SK-N-MC (cell line): ENCODE measurements at places on chromosomes 4 and X.

- no peak for DNase-seq
These were observed 226.9 kb downstream of the FBXW7 start for GRCh38 chr4:152308951-152309350.

DNA sequence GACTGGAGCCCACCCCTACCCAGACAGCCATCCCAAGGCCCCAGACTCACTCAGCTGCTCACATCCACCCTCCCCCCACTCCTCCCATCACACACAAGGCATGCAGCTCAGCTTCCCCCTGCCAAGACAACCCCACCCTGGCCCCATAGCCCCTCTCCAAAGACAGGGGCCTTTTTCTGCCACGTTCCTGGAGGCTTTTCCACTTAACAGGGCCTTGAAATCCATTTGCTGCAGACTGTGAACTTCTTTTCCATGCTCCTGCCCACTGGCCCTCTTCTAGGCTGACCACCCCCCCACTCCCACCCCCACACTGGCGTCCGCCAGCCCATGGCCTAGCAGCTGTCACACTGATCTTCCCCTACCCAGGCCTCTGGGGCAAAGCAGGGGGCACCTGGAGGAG, 76.0 kb downstream of the PJA1 start:
- DNase-seq, result no peak

GRCh38 chr4:128355305-128355704, 67.7 kb upstream of the PGRMC2 start:
- no peak for DNase-seq

GRCh38 chr4:36551697-36552214, 270.3 kb downstream of the DTHD1 start:
- DNase-seq, result no peak

GRCh38 chr4:178955614-178956013, 1513.4 kb upstream of the AGA start:
- no peak for DNase-seq

DNA sequence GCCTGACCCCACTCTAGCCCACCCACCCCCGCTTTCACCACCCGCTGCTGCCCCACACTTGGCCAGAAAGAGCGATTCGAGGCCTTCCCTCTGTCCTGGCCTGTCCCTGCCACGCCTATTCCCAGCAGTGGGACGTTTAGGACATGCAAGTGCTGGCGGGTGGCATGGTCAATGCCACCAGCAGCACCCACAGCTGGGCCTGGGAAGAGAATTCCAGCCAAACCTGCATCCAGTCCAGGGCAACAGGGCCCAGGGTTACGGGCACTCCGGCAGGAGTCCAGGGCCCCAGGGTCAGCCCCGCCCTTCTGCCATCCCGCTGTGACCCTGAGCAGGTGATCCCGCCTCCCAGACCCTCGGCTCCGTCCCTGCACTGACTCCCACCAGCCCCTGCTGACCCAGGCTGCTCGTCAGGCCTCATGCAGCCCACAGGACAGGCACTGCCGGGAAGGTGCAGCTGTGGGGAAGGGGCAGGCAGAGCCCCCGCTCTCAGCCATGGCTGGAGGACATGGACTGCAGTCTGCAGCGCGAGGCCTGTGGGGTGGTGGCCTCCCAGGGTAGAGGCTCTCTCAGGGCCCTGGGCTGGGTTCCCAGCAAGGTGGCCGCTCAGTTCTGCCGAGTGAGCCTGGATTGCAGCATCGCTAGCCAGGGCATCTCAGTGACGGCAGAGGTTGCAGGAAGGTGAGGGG, 6.8 kb upstream of the HTRA3 start:
- no peak for DNase-seq

GRCh38 chr4:75658876-75659275, 14.3 kb downstream of the G3BP2 start:
- DNase-seq, result no peak

DNA sequence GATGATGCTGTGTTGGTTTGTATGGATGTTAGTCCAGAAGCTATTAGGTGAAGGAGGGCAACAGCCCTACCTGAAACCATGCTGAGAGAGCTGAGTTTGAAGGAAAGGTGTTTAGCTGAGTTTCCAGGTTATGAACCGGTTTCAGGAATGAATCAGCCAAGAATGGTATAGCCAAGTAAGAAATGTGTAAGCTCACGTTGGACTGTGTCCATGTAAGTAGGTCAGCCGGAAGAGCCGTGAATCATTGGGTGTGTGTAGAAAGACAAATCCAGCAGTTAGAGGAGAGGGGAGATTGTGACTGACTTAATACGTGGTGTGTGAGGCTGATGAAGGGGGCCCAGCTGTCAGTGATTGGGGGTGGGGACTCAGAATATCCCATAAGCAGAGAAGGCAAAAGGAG, 77.2 kb upstream of the SPIN4 start:
- no peak for DNase-seq

GRCh38 chr4:2354760-2355159, 63.7 kb downstream of the ZFYVE28 start:
- DNase-seq, result no peak

GRCh38 chr4:94219402-94219801, 11.7 kb downstream of the SMARCAD1 start:
- DNase-seq, result no peak

- no peak for DNase-seq
These were observed 253.6 kb downstream of the PPP1R2C start for GRCh38 chrX:42524379-42524778.

GRCh38 chrX:39310891-39311290, 509.6 kb downstream of the MID1IP1 start:
- no peak for DNase-seq

DNA sequence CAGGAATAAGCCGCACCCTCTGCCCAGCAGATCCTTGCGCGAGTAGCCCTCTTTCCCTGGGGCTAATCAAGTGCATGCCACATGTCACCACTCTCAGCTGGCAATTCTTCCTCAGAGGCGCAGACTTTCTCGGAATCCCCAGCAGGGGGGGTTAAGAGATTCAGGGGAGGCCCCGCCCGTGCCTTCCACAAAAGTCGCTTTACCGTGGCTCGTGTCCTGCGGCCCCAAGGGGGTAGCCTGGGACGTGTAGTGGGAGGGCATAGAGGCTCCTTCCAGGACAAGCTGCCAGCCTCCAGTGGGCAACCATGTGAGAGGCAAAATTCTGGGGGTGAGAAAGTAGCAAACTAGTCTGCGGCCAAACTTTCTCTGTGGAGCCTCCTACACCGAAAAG, 652 bp downstream of the SRPX start:
- no peak for DNase-seq

DNA sequence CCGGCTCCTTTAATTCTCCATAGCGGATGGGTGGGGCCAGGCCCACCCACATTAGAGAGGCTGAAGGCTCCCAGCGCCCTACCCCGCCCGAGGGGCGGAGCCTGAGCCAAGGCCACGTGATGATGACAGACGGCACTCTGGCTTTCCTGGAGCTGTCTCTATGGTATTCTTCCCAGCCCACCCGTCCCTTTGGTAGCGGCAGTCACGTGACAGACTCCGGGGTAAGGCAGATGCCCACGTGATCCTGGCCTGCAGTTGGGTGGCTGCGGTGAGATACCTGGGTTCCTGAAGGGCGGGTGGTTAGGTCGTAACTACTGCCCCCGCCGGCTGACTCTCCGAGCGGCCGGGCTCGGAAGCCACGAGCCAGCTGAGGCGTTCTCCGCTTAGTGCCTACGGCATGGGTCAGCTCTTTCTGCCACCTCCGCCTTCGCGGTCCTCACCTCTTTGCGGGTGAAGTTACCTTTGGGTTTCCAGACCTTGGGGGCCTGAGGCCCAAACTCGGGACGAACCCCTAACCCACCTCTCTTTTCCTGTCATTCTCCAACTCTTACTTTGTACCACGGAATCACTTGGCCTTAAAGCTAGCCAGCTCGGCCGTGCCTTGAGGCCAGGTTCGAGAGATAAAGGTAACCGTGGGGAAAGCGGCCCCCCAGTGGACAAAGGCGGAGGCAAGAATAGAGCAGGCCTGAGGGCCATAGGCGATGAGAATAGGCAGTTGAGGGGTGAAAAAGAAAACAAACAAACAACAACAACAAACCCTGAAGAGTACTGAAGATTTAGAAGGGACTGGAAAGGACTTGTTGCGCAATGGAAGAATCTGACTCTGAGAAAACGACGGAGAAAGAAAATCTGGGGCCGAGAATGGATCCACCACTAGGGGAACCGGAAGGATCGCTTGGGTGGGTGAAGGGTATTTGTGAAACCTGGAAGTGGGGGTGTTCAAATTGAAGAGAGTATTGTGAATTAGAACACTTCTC, at the start of gene RRAGB:
TSS of gene RRAGB (plus strand) at position 229 of the 977 bp plus-strand sequence. CDS start at position 808, 579 bp downstream.
- peak; percentile 74 for DNase-seq

GRCh38 chr4:131613086-131613823, 1535.8 kb upstream of the PCDH10 start:
- no peak for DNase-seq

GRCh38 chrX:153608376-153608775, 9.4 kb upstream of the CCNQ start:
- no peak for DNase-seq

DNA sequence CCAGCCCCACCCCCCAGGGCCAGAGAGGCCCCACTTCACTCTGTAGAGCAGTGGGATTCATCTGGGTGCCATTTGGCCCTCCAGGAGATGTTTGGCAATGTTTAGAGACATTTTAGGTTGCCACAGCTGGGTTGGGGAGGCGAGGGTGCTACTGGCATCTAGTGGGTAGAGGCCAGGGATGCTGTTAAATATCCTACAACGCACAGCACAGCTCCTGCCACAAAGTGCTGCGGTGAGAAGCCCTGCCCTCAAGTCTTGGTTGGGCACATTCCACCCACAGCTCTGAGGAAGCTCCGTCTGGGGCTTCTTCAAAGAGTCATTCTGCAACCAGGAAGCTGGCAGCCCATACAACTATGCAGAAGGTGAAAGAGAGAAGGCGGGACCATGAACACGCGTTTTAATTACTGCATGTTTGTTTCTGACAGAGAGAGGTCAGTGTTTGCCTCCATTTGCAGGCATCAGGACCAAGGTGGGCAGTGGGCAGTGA, 48.1 kb upstream of the FAM9C start:
- no peak for DNase-seq

GRCh38 chr4:141543176-141543575, 93.2 kb upstream of the IL15 start:
- no peak for DNase-seq

- DNase-seq, result no peak
These were observed 41.0 kb downstream of the FGFBP1 start for GRCh38 chr4:15897577-15897976.

DNA sequence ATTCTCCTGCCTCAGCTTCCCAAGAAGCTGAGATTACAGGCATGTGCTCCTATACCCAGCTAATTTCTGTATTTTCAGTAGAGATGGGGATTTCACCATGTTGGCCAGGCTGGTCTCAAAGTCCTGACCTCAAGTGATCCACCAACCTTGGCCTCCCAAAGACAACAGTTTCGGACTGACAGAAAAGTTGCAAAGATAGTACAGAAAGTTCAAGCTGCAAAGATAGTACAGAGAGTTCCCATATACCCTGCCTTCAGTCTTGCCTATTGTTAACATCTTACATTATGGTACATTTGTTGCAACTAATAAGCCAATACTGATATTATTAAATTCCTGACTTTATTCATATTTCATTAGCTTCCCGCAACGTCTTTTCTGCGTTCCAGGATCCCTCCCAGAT, 65.8 kb downstream of the SUPT20HL2 start:
- DNase-seq, result no peak

DNA sequence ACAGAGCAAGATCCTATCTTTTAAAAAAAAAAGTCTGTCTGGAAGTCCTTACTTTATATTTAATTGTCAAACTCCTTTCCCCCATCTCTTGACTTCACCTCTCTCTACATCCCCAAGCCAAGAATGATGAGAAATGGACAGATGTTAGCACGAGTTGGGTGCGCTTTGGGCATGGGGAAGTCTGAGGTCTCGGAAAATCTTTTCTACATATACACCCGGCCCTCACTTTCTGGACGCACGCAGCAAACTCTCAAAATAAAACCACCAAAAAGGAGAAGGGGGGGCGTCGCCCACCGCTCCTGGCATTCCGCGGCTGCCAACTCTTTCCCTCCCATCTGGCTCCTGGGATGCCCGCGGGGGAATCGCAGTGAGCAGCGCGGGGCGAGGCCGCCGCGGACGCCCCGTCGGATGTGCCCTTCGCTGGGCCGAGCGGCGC, 756 bp downstream of the IGFBP7 start:
- no peak for DNase-seq

- DNase-seq, result no peak
These were observed 2.2 kb downstream of the GRID2 start for GRCh38 chr4:92305878-92306520.

DNA sequence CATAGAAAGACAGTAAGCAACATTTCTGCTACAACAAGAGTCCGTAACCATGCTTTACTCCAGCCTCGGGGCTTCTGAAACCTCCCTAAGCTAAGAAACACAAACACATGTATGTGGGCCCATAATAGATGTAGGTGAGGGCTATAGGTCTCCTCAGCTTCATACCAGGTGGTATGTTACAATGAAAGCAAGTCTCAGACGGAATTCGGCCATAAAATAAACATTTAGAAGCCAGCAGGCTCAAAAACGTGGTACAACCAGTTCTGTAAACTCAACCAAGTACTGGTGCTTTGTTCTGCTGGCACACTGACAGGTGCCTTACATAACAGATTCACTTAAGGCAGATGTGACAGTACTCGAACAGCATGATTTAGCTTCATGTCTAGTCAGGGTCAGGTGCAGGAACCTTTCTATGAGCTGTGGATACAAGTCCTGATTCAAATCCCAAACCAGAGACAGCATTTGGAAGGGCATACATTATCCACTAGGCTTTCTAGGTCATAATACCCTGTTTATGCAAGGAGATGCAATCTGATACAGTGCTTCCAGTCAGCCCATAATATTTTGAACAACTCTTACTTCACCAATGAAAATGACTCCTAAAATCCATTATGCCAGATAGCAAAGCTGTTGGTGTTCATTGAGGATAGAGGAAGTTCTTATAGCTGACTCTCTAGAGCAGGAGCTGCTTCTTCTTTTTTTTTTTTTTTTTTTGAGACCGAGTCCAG, 113.8 kb upstream of the ENPP6 start:
- no peak for DNase-seq

DNA sequence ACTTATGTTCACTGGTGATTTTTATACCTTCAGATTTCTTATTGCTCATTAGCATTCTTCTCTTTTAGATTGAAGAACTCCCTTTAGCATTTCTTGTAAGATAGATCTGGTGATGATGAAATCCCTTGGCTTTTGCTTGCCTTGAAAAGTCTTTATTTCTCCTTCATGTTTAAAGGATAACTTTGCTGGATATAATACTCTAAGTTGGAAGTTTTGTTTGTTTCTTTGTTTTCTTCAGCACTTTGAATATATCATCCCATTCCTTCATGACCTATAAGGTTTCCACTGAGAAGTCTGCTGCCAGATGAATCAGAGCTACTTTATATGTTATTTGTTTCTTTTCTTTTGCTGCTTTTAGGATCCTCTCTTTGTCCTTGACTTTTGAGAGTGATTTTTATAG, 18.5 kb downstream of the CC2D2A start:
- no peak for DNase-seq

GRCh38 chrX:97363843-97364242, 480.1 kb downstream of the RPA4 start:
- DNase-seq, result no peak

DNA sequence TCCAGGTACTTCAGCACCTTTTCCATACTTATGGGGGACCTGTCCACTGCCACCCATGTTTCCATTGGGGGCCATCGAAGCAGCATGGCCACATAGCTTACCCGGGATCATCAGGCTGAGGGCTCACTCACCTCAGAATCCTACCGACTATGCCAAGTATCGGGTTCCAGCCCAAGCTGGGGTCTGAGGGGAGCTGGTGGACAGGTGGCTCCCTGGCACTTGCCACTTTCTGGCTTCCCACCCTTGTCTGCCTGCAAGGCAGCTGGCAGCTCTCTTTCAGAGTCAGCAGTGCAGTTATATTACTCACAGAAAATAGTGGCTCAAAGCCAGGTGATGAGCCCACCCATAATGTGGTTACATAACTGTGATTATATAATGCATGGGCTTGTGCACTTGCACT, 1153.8 kb downstream of the STIM2 start:
- no peak for DNase-seq
